ENCODE measurements at places on chromosomes 5 and 9.

GRCh38 chr5:78232163-78232562, 62.3 kb downstream of the AP3B1 start:
- no peak for DNase-seq

DNA sequence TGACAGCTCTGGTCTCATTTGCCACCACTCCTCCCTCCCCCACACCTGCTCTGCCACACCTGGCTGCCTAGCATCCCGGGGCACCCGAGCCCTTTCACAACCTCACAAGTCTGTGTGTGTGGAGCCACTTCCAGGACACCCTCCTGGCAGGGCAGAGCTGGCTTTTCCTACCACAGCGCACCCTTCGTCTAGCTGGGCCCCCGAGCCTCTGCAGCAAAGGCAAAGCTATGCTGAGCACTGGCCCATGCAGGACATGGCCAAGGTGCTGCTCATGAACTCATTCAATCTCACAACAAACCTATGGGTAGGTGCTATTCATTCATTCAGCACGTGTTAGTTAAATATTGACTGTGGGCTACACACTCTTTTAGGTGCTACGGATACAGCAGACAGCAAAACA, 43.4 kb downstream of the DUSP1 start:
- no peak for DNase-seq

- no peak for DNase-seq
Measured at GRCh38 chr9:134575103-134575900, 66.3 kb upstream of the COL5A1 start.

DNA sequence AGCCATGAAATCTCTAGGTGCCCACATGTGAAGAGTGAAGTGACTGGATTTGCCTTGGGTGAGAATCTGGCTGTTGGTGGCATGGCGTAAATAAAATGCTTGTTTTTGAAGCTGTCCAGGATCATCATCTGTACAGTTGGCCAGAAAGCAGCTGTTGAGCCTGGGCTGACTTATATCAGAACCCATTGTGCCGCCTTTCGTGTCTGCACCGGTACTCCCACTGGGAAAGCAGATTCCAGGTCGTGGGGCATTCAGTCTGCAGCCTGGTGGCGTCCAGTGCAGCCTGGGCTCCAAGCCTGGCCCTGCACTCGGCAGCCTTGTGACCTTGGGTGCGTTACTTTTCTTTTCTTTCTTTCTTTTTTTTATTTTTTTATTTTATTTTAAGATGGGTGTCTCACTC, 27.8 kb downstream of the PRRC2B start:
- no peak for DNase-seq

- DNase-seq: no peak
Measured at GRCh38 chr5:56622141-56622540, 193.2 kb upstream of the MAP3K1 start.

DNA sequence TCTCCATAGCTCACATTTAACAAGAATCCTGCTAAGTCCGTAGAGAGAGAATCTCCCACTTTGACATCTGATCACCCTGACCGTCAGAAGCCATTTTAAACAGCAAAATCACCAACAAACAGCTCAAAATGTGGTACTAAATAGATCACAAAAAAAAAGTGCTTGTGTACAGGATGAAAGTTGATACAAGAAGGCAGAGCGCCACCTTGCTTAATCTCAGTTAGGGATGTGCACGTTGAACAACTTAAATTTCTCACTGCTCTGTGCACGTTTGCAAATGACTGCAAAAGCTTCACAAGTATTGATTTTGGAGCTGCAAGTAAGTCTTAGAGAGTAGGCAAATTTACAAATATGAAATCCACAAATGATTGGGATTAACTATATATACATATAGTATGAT, 63.1 kb upstream of the NREP start:
- no peak for DNase-seq

DNA sequence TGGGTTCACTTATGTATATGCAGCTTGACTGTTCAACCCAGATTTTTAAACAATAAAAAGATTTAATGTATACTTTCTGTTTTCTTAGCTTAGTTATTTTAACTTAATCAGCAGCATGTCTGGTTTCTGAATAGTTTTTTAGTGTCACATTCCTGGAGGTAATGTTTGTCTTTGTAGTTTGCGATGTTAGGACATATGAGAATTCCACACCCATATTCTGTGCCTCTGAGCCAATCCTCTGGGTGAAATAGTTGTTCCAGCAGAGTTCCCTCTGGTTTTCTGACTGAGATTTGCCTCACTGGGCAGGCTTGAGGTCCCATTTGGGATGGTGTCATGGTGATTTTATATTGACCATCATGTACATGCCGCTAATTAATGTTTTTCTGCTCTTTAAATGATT, 48.6 kb downstream of the INIP start:
- DNase-seq: no peak

DNA sequence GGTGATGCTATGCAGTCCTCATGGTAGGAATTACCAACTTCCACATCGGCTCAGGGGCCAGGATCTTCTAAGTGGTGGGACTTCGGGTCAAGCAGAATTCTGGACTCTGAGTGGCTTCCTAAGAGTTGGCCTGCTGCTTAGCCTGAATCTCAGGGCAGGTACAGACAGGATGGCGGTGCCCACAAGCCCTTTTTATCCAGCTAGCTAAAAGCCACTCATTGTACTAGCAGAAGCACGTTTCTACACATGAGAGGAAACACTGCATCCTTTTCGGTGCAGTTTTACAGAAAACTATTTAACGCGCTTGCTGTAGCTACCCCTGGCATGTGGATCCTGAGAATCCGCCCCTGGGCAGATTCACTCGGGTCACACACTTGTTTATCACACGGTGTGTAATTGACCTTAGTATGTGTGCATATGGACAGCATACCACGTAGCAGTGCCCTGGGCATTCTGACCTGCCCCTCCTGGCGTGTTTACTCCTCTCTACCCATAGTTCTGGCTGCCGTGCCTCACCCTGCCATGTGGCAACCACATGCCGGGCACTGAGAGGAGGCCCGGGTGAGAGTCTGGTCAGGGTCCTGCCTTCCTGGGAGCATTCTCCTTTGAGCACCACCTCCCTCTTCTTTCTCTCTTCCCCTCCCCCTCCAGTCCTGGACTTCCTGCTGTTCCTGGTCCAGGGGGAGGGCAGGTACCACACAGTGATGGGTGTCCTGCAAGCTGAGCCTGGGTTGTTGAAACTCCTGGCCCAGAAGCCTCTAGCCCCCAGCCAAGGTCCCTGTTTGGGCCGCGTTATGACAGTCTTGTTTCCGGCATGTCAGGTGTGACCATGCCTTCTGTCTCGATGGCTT, 65.9 kb downstream of the DAB2IP start:
- no peak for DNase-seq

DNA sequence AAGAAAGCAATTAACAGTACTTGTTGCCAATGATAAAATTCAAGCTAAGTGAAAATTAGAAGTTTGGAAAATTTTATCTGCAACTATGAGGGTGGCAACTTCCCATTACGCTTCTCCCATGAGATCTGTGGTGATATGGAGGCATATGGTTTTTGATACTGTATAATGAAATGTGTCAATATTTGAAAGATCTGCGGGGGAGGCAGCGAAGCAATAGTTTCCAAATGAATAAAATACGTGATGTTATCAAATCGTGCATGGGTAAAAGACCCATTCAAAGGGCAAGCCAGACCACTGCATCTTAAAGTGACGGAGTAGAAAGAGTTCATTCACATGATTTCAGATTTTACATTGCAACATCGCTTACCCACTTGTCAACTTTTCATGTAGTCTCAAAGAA, 20.9 kb upstream of the BOD1 start:
- no peak for DNase-seq

GRCh38 chr5:164336276-164336675, 830.9 kb downstream of the MAT2B start:
- no peak for DNase-seq
